ENCODE measurements at places on chromosomes 7 and 10.

GRCh38 chr7:22377703-22378102 lies 20.7 kb upstream of the RAPGEF5 start:
- no peak for DNase-seq

GRCh38 chr10:49164559-49165188 lies 23.5 kb downstream of the TMEM273 start:
- no peak for DNase-seq

GRCh38 chr7:11294218-11294617 lies 320.5 kb downstream of the PHF14 start:
- no peak for DNase-seq

DNA sequence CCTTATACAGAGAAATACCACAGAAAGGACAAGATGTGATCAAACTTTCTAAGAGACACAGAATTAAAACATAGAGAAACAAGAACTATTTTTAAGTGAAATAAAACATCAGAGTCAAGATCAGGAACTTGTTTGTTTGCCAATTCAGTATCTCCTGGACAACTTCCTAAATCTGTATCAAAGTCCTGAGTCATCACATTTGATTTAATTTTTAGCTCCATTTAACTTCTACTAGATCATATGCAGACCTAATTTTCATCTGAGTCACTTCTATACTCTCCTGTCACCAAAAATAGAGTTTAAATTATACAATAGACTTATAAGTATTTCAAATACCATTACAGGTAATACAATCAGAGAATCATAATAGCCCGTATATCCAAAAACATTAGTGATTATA lies 268.1 kb downstream of the PRKG1 start:
- DNase-seq, result no peak

DNA sequence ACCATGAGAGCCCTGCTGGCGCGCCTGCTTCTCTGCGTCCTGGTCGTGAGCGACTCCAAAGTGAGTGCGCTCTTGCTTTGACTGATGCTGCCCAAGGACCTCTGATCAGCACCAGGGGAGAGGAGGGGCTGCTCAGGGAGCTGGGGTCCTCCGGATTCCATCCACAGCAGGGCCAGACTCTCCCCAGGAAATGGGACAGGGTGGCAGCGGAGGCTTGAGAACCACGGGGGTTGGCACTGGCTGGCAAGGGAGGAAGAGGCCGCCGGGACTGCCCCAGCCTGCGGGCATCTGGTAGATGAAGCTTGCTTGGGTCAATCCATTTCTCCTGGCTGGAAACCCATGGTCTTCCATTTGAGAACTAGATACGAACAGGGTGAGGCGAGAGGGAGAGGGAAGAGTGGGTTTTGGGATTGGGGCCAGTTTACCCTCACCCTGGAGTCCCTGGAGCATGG lies 647 bp downstream of the PLAU start:
- DNase-seq, result no peak

- no peak for DNase-seq
Observed at GRCh38 chr10:26741368-26741767, 43.9 kb downstream of the PDSS1 start.

GRCh38 chr7:146937836-146938235 lies 821.2 kb downstream of the CNTNAP2 start:
- no peak for DNase-seq

DNA sequence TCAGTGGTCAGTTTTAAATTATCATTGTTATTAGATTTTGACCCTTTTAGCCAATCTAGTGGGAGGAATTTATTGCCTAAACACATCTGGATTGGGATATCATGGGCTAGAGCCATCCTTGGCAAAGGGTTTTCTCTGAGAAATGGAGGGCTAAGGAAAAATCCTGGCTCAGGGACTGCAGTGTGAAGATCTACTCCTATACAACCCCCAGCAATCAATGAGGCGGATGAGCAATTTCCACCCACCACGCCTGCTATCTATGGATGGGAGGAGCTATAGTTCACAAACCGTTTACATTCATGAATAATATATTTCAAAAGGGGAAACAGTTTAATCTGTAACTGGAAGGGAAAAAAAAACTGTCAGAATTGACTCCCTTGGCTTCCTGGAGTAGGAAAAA lies 2.7 kb downstream of the CAV1 start:
- no peak for DNase-seq

GRCh38 chr7:44849885-44850544 lies 2.1 kb upstream of the H2AZ2 start:
- DNase-seq, result no peak

- no peak for DNase-seq
Observed at GRCh38 chr7:6306471-6306870, 34.0 kb upstream of the CYTH3 start.

DNA sequence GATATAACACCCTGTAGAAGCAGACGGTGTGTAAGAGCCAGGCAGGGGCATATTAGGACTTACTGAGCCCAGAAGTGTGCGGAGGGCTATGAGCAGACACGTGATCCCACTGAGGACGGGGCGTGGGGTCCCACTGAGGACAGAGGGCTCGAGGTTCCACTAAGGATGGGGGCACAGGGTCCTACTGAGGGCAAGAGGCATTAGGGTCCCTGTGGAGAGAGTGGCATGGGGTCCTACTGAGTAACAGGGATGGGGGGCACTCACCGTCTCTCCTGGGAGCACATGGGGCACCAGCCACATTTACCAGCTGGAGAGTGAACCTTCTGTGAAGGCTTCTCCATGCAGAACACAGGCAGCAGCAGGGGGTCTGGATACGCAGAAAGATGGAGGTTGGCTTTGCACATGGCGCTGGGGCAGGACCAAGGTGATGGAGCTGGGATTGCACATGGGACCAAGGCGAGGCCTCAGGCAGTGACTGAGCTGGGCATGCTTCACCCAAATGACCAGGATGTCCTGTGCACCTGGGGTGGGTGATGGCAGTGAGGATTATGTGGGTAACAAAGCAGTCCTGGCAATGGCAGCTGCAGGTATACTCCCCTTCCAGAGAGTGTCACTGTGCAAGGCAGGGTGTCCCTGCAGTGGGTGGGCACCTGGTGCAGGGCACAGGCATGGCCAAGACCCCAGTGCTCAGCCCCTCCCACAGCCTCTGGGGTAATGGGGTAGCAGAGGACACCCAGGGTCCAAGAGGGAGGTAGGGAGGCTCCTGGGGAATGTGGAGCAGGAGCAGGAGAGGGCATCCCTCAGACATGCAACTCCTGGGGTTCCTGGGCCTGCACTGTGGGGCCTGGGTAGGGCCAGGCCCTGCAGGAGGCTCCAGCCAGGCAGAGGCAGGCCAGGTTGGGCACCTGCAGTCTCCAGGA lies 278.1 kb downstream of the TCERG1L start:
- no peak for DNase-seq

DNA sequence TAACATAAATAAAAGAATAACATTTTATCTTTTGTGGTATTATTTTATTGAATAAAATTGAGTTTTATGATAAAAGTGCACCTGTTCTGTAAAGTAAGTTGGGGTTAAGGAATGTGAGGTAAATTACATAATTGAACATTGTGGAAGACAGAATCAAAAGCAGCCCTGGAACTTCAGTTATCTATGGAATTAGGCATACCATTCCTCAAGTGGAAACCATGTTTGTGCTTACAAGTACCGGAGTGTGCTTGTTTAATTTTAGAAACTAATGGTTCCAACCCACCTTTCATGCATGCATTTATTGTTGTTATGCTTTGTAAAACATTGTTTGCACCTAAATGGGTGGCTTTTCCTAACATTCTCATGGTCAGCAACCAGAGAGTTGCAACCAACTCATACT lies 28.0 kb downstream of the RBM17 start:
- DNase-seq, result no peak

DNA sequence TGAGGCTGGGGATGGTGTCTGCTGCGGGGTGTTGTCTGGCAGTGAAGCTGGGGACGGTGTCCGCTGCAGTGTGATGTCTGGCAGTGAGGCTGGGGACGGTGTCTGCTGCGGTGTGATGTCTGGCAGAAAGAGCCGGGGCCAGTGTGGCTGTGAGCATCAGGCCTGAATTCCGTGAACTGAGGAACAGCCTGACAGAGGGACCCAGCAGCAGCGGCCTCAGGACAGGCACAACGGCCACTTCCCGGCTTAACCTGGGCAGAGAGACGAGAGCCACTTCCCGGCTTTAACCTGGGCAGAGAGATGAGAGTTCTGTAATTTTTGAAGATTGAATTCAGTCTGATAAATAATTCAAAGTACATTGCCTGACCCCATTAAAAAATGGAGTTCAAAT lies 321.2 kb downstream of the PTPRN2 start:
- no peak for DNase-seq

DNA sequence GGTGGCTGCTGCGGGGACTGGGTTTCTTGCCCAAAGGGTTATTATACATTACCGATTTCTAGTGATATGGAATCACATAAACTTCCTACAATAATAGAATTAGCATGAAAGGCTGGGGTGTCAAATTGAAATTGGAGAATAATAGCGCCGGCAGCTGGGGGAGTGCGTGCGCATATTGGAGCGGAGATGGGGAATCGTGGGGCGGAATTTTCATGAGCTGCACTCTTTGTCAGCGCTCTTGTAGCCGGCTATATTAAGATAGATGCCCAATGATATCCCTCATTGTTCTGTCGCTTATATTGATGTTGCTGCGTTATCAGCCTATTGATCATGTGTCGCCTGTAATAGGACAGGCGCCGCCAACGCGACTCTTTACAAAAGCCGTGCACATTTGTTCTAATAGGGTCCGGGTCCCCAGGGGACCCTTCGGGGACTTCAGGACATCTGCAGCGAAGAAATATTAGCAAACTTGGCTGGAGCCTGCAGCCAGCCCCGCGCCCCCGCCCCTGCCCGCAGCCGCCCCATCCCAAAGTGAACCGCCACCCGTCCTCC lies 5.1 kb downstream of the UNCX start:
- no peak for DNase-seq

- no peak for DNase-seq
Observed at GRCh38 chr7:139490130-139490529, 6.7 kb upstream of the KLRG2 start.

- no peak for DNase-seq
Observed at GRCh38 chr7:69893906-69894305, 295.6 kb downstream of the AUTS2 start.

DNA sequence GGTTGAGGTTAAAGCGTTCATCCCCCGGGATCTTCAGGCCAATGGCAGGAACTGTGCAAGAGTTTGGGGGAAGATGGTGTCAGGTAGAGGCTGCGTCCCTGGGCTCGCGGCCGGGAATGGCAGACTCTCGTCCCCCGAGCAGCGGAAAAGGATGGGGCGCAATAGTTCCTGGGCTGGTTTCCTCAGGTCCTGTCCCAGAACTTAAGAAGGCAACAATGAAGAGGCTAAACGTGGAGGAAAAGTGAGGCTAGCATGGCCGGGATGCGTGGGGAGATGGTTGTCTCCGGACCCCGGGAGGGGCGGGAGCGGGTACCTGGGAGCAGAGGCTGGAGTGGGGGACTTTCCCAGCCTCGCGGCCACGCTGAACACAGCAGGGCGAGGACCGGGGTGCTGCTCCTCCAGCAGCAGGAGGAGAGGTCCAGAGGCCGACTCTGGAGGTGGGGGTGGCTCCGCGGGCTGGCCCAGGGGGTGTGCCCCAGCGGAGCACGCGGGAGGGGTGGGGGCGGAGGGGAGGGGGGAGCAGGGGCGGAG lies 882 bp downstream of the IRF5 start:
- no peak for DNase-seq

DNA sequence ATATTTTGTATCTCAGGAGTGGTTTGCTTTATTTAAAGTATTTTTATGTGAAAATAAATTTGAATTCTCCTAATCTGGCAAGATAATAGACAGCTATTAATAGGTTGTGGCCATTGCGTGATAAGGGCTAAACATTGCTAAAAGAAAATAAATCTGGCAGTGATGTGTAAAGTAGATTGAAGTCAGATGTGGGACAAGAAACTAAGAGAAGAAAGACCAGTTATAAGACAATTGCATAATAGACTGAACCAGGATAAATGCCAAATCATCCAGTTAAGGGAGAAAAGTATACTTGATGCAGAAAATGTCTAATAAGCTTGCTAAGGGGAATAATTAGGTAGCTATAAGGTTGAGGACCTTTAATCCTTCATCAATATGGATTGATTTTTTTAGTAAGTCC lies 197.5 kb upstream of the CSTF2T start:
- no peak for DNase-seq

DNA sequence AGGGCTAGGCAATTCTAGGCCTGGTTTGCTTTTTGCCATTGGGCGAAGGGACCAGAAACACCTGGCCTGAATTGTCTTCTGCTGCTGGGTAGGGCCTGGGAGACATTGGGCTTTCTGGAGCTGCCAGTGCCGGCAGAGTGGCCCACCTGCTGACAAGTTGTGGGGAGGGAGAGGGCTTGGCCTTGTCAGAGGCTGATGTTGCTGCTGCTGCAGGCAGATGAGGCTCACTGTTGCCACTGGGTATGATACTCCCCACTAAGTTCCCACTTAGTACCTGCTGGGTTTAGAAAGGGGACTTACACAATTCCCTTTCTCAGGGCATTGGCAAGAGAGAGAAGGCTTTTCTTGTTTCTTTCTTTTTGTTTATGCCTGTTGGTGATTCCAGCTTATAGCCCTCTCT lies 289.6 kb upstream of the NPVF start:
- no peak for DNase-seq

DNA sequence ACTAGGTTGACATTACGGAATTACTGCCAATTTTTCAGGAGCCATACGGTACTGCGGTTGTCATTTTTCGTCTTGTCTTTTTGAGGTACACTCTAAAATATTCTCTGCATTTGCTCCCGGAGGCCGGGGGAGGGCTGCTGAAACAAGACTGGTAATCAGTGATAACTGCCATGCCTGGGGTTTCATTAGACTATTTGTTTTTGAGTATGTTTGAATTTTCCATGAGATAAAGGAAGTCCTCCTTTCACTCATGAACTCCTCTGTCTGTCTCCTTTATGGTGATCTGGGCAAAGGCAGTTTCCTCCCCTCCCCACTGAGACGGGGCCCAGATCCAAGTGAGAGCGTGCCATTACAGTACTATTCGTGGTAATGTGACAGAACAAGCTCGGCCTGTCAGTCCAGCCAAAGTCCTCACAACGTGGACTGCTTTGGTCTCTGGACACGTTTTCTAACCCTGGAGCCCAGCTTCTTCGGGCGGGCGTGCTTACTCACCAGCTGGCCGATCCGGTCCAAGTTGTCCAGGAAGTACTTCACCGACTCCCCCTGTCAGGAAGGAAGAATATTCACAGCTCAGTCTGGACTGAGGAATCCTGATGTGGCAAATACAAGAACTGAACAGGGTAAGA lies 45.1 kb downstream of the AMZ1 start:
- DNase-seq, result no peak

GRCh38 chr10:18157881-18158280 lies 17.7 kb downstream of the CACNB2 start:
- no peak for DNase-seq

GRCh38 chr10:119658274-119658673 lies 7.1 kb downstream of the BAG3 start:
- DNase-seq, result no peak

DNA sequence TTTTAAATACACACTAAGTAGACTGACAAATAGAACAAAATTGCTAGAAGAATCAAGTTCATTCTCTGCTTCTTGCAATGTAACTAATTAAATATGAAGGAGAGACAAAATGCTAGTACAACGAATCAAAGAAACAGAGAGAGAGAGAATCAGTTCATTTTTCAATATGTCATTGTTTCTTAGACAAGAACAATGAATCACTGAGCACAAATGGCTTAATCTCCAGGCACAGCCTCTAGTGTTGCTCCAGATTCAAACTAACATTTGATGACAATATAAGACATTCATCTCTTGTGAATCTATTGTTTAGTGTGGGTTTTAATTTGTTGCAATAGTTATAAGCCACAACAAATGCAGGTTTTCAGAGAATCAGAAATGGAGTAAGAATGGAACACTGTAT lies 357.4 kb upstream of the TMEM229A start:
- DNase-seq, result no peak
